ENCODE measurements at places on chromosomes 13 and 19. TPM values are rescaled to one million over a fixed set of nuclear protein-coding genes. Genes with fewer than 3 reads are reported as not detected.
A peak's percentile ranks its signal among the peaks of the same experiment; 100 is the strongest.

PEAK3 gene
- total RNA-seq, result 9.5 TPM

ZNF667 gene
- total RNA-seq, result 0.63 TPM

KIR3DL1 gene
- total RNA-seq, result 34.7 TPM

GPR18 gene
- total RNA-seq, result 41.7 TPM

RNF17 gene
- total RNA-seq, result not detected

DNA sequence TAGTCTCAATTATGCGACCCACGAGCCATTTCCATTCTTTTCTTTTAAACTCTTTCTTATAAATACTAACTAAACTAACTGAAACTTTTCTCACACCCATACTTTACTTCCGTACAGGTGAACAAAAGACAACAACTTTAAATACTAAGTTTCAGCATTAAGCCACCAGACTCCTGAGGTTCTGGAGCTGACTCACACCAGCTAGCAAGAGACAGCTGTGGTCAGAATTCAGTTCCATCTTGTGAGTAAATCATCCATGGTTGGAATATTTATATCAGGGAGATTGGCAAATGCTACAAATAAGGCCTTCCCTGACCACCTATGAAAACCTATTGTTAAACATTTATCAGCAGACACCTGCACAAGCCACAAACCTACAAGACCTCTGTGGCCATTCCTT, 897.0 kb downstream of the EFNB2 start:
- no peaks in the 10 kb centered on the region for H3K4me1 ChIP-seq
- H3K4me3 ChIP-seq, result no peak overlapping the region
- H3K36me3 ChIP-seq, result no peaks in the 10 kb centered on the region
- no peak for DNase-seq
- no peaks in the 10 kb centered on the region for H3K27me3 ChIP-seq

GRCh38 chr19:55232986-55233385, 4.4 kb upstream of the TMEM86B start:
- H3K27ac ChIP-seq, result no peak overlapping the region
- no peaks in the 10 kb centered on the region for H3K27me3 ChIP-seq
- no peak overlapping the region for H3K4me3 ChIP-seq
- H3K4me1 ChIP-seq, result no peaks in the 10 kb centered on the region
- no peak for DNase-seq

GRCh38 chr13:51532736-51533197, 51.5 kb upstream of the WDFY2 start:
- no peak overlapping the region for H3K4me3 ChIP-seq
- peaks cover 24% of the 10 kb centered on the region for H3K4me1 ChIP-seq
- no peak for DNase-seq
- peak overlapping the region; percentile 20 for H3K27ac ChIP-seq
- H3K36me3 ChIP-seq, result no peaks in the 10 kb centered on the region
- H3K27me3 ChIP-seq, result no peaks in the 10 kb centered on the region

- DNase-seq, result no peak
- no peaks in the 10 kb centered on the region for H3K36me3 ChIP-seq
- H3K4me1 ChIP-seq, result no peaks in the 10 kb centered on the region
- peaks cover 5% of the 10 kb centered on the region for H3K27me3 ChIP-seq
- no peak overlapping the region for H3K4me3 ChIP-seq
These were observed 1.0 kb downstream of the DCLK1 start for GRCh38 chr13:36130193-36130551.

- H3K4me3 ChIP-seq, result no peak overlapping the region
- H3K36me3 ChIP-seq, result no peaks in the 10 kb centered on the region
- no peaks in the 10 kb centered on the region for H3K27me3 ChIP-seq
- DNase-seq, result no peak
These were observed 165.6 kb upstream of the MIR17HG start for GRCh38 chr13:91181892-91182291.

DNA sequence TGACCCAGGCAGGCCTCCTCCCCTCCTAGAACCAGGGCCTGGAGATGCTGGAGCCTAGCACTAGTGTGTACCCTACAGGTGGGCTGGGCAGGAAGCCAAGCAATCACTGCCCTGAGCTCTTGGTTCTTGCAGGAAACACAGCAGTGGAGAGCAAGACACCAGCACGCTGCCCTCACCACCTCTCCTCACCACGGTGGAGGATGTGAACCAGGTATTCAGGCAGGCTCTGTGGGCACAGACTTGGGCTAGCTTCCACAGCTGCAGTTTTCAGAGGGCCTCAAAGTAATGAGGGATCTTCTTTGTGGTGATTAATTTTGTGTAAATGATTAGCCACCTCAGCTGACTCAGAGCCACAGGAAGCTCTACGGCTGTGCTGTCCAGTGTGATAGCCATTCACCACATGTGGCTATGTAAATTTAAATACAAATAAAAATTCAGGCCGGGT, 13.6 kb upstream of the GPI start:
- H3K4me3 ChIP-seq, result no peak overlapping the region
- H3K4me1 ChIP-seq, result peaks cover 43% of the 10 kb centered on the region
- DNase-seq, result no peak
- H3K36me3 ChIP-seq, result peaks cover 21% of the 10 kb centered on the region
- H3K27ac ChIP-seq, result peak overlapping the region; percentile 27
- H3K27me3 ChIP-seq, result no peaks in the 10 kb centered on the region
